ENCODE measurements at places on chromosomes 3 and 15.

DNA sequence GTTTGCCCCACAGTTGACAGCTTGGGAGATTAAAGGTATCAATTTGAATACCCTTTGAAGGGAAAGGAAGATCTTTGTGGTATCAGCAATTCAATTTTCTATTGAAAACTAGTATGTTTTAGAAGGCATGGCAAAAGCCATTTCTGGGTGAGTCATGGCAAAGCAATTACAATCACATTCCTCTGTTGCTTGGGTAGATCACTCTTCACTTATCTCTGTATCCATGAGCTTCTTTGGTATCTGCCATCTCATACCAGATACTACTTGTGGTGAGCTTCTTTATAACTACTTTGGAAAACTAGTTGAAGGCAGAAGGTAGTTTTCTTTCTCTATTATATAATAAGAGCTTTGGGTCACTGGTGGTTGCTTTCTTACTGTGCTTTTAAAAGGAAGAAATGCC, 28.3 kb upstream of the LSAMP start:
- DNase-seq: no peak

DNA sequence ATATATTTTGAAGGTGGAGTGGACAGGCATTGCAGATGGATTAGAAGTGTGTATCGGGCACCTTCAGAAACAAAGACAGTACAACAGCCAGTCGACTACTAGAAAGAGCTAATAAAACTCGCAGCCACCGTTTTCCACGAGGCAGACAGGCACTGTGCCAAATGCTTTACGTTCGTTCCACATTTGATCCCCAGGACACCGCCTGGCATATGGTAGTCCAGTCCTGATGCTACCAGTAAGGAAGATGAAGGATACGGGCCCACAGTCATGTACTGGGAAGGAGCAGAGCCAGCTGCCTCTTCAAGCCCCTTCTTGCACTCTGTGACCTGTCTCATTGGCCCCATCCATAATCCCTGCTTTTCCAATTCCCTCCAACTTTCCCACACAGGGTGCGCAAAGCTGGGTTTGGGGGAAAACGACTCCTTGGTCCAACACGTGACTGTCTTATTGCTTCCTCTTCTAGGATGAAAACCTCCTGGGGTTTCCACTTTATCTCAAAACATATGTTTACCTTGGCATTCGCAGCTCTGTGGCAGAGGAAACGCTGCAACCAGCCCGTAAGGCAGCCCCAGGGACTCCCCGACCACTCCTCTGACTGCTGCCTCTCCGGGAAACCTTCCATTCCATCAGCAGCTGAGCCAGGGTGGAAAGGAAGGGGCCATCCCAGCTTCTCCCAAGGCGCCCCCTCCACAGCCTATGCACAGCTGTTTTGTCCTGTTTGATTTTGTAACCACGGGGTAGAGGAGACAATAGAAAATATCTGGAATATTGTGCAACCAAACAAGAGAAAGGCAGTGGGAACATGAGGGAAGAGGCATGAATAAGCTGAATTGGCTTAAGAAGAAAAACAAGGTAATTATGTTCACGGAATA, 107.4 kb downstream of the ADAMTS17 start:
- DNase-seq: no peak

- DNase-seq: no peak
Measured at GRCh38 chr3:179281825-179282224, 30.9 kb upstream of the KCNMB3 start.

DNA sequence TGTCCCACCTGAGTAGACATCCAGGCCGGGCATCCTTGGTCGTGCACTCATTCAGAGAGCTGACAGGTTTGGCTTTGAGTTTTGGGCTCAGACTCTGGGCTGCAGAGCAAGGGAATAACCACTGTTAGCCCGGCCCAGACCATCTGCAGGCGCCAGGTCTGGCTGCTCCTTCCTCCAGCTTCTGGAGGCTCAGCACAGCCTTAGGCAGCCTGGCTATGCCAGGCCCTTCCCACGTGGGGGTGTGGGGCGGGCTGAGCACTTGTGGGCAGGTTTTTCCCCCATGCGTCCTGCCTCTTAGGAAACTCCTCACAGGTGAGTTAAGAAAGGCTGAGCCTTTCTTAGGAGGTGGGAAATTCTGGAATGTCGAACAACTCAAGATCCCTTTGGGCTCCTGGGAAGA, 11.2 kb downstream of the PLA2G4B start:
- peak; percentile 71 for DNase-seq

- DNase-seq: peak; percentile 38
Measured at GRCh38 chr3:50256978-50257890, 11.7 kb upstream of the SEMA3B start.

DNA sequence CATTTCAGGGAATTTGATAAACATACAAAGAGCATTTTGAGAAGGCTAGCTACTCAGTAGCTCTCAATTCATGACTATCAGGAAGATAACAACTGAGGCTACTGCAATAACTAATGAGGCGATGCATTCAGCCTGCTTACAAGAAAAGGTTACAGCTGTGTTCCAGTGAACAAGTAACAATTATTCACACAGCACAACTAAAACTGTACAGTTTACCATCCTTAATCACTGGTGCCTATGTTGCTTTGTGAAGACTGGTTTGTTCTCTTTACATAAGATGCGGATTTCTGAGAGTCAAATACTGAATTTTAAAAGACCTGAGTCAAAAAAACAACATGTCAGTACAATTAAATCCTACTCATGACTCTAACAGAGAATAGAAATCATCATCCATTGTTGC, 526.3 kb downstream of the OTOL1 start:
- DNase-seq: no peak

DNA sequence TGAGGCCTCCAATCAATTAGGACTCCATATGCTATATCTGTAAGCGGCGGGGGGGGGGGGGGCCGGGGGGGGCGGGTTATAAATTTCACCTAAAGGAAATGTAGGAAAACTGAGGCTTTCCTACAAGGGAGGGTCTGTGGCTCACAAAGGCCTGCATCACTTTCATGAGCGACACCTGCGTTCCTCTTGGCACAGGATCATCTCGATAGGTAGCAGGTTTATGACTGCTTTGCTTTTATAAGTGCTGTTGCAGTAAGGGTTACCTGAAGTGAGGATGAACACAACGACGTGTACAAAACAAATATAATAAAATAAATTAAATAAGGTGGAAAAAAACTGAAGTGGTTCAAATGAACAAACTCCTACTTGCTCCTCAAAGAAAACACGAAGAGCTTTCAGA, 194.3 kb downstream of the FOXP1 start:
- no peak for DNase-seq

DNA sequence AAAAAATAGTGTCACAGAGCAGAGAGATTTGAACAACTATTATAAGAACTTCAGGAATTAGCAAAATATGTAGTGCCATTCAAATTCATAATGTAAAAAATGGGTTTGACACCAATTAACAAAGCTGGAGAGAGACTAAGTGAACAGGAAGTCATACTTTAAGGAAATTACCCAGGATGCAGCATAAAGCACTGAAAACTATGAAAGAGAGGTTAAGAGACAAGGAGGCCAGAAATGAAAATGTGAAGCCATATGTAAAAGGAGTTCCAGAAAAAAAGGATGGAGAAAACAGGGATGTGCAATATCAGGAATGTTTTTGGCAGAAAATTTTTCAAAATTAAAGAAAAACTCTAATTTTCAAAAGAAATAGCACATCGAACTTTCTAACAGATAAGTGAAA, 57.6 kb downstream of the SLCO2A1 start:
- no peak for DNase-seq

DNA sequence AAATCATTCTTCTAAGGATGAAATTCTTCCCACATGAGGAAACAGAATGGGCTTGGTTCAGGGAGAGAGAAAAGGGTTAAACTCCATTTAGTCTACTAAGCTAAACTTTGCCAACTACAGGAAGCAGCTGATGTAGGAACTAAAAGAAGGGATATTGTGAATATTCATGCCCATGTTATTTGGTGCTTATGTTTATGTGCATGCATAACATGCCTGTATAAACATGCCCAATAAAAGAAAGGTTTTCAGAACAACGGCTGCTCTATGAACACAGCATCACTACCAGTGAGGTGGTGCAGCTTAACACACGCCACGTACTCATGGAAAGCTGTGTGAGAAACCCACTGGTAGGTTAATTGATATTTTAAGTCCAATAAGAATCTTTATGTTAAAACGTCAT, 59.4 kb upstream of the VGLL4 start:
- no peak for DNase-seq
